ENCODE measurements at places on chromosomes 3 and 15.

DNA sequence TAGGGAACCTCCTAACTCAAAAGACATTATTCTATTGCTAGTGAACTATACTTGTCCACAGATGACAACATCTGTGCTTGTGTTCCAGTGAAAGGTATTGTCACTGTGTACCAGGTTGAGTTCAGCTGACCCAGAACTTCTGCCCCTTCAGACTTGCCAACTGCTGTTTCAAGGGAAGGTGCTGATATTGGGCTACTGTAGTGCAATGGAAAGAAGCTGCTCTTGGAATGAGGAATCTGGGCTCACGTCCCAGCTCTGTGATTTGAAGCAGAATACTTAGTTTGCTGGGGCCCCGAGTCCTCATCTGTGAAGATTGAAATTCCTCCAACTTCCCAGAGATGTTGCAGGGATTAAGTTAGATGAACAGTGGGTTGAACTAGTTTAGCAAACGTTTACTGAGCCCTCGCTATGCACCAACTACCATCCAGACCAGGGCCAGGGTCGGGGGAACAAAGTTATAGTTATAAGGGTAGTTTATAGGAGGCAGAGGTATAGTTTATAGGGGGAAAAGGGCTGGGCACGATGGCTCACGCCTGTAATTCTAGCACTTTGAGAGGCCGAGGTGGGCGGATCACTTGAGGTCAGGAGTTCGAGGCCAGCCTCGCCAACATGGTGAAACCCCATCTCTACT, 15.9 kb upstream of the UMPS start:
- DNase-seq: peak; percentile 47

DNA sequence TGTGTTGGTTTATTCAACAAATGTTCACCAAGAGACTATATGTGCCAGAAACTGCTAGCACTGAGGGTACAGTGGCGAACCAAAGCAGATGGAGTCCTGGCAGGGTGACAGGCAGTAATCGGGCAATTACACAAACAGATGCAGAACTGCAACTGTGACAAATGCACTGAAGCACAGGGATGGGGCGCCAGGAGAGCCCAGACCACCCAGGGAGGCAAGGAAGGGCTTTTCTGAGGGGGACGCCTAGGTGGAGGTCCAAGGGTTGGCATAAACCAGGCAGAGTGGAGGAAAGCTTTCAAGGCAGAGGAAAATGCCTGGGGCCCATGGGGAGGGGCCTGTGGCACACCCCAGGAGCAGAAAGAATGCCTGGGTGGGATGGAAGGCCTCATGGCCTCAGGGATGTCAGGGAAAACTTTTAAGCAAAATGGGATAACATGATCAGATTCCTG, 5.5 kb downstream of the DIS3L start:
- no peak for DNase-seq

- DNase-seq: no peak
Measured at GRCh38 chr3:46349484-46350261, 4.2 kb upstream of the CCR2 start.

GRCh38 chr15:82945326-82945725, 7.2 kb downstream of the HOMER2 start:
- DNase-seq: no peak

- peak; percentile 76 for DNase-seq
Measured at GRCh38 chr3:49723296-49723627, 489 bp downstream of the GMPPB start.

DNA sequence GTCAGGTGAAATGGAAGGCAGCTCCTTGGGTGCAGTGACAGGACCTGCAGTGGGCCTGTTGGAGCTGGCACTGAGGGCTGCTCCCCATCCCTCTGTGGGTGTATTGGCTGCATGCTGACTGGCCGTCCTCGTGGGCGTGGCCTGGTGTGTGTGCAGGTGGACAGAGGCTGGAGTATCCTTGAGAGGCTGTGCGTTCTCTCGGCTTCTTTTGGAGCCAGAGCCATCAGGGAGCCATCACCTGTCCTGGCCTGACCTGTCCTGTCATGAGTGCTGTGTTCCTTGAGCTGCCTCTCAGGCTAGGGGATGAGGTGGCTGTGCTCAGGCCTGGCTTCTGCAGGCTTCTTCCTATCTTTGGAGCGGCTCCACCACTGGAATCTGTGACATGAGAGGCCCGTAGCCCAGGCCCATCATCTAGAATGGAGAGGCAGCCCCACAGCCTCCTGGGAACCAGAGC, 61.5 kb downstream of the APBA2 start:
- no peak for DNase-seq

GRCh38 chr3:176969506-176969905, 227.8 kb downstream of the TBL1XR1 start:
- DNase-seq: no peak

DNA sequence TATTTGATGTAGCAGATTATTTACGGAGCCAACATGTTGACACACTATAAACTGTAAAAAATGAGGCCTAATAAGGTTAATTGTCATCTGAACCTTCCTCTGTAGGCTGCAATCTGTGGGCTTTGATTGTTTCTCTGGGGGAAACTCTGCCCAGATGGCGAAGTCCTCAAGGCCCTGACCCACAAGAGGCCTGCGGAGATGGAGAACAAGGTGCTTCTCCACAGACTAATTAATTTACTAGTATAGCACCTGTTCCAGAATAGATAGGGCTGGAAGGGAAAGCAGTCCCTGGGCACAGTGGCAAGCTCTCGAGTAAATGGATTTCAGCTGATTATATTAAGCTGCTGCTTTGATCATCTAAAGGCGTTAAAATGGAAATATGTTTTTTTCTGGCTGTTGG, 338.8 kb upstream of the DNAJC19 start:
- DNase-seq: no peak

DNA sequence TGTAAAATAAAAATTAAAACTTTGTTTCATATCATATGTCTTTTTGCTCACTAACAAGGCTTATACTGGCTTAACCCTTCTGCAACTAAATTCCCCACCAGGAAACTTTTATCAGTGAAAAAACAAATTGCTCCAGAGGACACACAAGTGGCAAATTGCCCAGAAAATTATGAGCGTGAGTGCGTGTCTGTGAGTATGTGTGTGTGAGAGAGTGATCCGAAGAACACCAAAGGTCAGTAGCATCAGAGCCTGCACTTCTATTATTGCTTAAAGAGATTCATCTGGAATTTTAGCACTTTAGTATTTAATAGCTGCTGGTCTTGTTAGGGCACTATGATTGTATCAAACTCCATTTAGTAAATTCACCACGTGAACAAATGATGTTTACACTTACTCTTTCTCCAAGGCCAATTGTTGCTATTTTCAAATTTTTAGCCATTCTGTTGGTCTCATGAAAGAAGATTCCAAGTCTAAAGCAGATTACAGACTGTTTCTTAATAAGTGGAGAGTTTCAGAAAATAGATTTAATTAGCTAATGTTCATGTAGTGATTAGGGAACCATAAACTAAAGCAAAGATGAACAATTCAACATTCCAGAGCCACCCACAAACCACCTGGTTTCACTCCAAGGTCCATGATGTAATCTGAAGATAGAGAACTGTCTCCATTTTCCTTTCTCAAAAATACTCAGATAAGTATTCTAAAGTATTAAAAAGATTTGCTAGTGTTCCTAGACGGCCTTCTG, 91.1 kb upstream of the IL12A start:
- DNase-seq: peak; percentile 62

- no peak for DNase-seq
Measured at GRCh38 chr15:81375461-81375860, 1.4 kb upstream of the TMC3 start.

GRCh38 chr3:133882986-133883586, 12.6 kb downstream of the RAB6B start:
- no peak for DNase-seq

DNA sequence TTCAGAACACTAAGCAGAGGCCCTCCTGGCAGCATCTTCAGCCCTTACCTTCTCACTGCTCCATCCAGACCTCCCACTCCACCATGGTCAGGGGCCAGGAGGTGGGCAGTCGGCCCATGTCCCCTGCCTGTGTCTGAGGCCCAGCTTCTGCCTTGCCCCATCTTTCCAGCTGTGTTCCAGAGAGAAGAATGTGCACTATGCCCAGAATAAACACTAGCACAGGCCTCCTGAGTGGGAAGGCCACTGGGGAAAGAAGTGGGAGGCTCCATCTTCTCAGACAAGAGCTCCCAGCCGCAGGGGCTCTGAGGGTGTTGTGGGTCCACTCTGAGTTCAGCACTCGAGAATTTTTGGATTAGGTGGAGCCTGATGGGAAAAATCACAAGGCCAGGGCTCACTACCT, 44.5 kb downstream of the ADCY5 start:
- DNase-seq: no peak

GRCh38 chr3:195236076-195236798, 34.7 kb downstream of the XXYLT1 start:
- DNase-seq: no peak

- DNase-seq: no peak
Measured at GRCh38 chr3:129295286-129295685, 16.6 kb downstream of the HMCES start.

GRCh38 chr3:46091046-46091445, 63.8 kb upstream of the XCR1 start:
- DNase-seq: no peak

DNA sequence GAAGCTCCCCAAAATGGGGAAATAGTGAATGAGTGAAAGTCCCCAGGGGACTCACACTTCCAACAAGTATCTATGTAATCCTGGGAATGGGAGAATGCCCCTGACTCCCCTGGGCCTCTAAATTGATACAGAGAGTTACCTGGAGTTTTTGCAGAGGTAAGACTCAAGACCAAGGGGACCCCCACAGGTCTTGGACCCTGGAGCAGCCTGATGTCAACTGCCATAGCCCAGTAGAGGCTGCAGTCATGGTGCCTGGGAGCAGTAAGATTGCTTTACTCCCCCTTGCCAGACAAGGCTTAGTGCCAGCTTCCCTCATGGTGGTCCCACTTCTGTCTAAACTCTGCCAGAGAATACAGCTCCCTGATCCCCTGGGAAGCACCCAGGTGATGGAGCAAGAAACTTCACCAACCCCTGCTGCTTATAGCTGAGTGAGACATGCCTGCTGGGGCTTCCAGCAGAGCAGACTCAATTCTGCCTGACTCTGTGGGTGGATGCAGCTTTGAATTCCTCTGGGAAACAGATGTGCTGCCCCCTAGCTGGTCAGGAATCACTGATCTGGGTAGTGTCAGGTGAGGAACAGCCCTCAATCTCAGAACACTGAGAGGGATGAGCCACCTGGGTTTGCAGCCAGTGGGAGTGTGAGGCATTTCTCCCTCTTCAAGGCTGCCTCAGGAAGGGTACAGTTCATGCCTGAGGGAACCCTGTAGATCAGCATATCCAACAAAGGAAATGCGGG, 485.9 kb downstream of the NSUN3 start:
- no peak for DNase-seq

- peak; percentile 87 for DNase-seq
Measured at GRCh38 chr3:52831500-52832301, 1.2 kb upstream of the ITIH4 start.

Measured in GM23248 (cell line).